ENCODE measurements at places on chromosomes 7 and 10. TPM values are rescaled to one million over a fixed set of nuclear protein-coding genes. Genes with fewer than 3 reads are reported as not detected.

The ANKRD22 gene
- total RNA-seq: 6.4 TPM

The CRYGN gene
- total RNA-seq: not detected

The SPDYE11 gene
- not detected for total RNA-seq

The FAM3C gene
- 15.9 TPM for total RNA-seq

The TMEM178B gene
- not detected for total RNA-seq

The PTPRZ1 gene
- 28.7 TPM for total RNA-seq

The BPGM gene
- 6.4 TPM for total RNA-seq

The SEC61G gene
- 0.87 TPM for total RNA-seq

The HOXA2 gene
- total RNA-seq: 1.2 TPM

The OR2A2 gene
- not detected for total RNA-seq

The SCIN gene
- 8.4 TPM for total RNA-seq

The TMEM196 gene
- total RNA-seq: not detected

The AKR1D1 gene
- total RNA-seq: not detected

The NUTM2D gene
- total RNA-seq: not detected

The OPN1SW gene
- not detected for total RNA-seq

GRCh38 chr10:126972635-126973414 is 67.6 kb downstream of the DOCK1 start:
- no peak for DNase-seq

DNA sequence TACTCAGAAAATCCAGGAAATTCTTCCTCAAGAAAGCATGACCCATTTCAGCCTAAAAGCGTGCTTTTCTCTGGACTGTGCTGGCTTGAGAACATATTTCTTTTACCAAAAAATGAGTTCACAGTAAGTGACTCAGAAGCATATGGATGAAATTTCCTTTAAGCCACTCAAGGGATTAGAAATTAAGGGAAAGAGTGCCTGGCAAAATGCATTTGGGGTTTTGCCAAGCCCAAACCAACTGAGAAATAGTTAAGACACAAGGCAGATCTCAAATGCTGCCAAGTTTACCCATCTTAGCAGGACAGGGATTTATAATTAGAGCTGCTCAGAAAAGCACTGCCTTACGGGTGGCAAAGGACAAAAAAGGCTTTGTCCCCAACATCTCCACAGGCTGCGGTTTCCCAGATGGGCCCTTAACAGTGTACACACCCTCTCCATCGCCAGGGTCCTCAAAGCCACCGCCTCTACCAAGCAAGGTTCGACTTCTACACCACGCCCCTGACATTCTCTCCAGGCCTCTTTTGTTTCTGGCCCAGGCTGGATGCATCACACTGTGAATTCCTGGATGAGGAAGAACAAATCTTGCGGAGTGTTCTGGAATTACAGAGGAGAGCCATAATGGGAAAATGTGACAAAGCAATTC is 30.1 kb upstream of the CDHR3 start:
- DNase-seq: no peak

DNA sequence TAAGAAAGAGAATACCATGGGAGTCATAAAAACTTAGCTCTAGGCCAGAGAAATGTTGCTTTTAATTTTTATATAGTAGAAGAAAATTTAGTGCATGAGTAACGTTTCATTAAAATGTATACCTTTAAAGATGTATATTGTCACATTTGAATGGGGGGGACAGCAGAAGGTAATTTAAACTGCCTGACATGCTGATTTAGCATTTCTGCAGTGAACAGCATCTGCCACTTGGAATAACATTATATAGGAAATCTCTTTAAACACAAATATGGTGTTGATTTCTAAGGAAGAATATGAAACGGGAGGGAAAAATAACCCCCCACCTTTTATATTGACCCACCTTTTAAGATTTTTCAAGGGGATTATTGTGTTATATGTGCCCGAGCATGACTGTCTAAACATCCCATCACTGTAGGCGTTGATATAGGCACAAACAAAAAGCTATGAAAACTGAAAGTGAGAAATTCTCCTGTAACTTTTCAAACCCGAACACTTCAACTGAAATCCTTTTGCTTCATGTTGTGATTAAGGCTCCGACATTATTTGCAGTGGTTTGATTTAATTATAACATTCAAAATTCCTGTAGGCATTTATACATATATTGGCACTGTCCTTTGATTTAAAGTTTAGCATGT is 244.7 kb upstream of the CELF2 start:
- no peak for DNase-seq

- no peak for DNase-seq
These were observed 60.7 kb downstream of the ZRANB1 start for GRCh38 chr10:125002423-125003145.

GRCh38 chr10:124126145-124126982 is 33.0 kb upstream of the CHST15 start:
- no peak for DNase-seq

DNA sequence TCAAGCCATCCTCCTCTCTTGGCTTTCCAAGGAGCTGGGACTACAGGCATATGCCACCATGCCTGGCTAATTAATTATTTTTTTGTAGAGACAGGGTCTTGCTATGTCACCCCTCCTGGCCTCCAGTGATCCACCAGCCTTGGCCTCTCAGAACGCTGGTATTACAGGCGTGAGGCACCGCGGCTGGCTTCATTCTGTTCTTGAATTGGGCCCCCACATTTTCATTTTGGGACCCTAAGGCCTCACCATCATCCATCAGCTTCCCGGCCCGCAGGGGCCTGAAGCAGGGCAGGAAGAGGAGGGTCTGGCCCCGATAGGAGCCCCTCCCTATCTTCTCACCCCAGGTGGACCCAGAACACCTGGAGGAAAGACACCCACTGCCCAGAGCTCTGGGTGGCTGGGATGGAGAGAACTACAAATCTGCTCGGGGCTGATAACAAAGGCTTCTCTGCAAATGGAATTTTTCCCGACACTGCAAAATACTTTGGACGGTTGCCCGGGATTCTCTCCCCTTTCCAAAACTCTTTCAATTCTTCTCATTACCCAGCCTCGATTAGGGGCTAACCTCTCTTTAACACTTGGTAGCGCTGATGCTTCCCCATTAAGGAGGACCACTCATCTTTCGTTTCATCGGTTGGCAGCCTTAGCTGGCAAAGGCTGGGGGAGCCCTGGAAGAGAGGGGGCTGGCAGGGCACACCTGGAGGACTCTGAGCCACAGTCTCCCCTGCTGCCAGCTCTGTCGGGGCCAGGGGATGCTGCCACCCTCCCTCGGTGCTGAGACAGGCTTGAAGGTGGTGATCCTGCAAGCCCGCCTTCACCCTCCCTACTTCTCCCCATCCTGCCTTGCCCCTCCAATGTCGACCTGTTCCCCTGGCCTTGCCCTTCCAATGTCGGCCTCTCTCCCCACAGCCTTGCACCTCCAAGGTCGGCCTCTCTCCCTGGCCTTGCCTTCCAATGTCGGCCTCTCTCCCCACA is 81.0 kb upstream of the GNA12 start:
- DNase-seq: no peak

DNA sequence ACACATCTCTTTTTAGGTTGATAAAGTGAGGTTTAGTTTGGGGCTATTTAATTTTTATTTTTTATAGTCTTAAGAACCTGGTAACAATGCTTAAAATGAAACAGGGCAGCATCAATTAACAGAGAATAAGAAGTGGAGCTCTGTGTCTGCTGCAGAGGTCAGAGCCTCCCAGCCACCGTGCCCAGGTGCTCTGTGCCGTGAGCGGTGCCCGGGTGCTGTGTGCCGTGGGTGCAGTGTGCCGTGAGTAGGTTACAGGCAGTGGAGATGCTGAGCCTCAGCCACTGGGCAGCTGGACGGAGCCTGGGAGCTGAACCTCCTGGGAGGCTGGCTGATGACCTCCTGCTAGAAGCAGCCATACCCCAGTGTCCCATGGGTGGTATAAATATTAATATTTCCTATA is 250.0 kb downstream of the KLF6 start:
- no peak for DNase-seq

- no peak for DNase-seq
These were observed 270.1 kb downstream of the PHF14 start for GRCh38 chr7:11243739-11244138.

DNA sequence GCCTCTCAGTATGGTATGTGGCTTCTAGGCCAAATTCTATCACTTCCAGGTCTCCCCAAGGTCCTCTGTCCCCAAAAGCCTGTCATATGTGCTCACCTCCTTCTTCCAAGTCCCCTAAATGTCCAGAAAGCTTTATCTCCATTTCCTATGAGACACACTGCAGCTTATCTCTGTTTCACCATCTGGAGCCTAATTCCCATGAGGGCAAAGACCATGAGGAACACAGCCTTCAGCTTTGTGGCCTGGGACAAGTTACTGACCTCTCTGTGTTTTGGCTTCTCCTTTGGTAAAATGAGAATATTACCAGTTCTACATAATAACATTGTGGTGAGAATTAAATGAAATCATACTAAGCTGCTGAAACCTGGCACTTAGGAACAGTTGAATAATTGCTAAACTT is 19.2 kb downstream of the ST8SIA6 start:
- DNase-seq: no peak

- peak; percentile 41 for DNase-seq
These were observed 868 bp downstream of the MYO1G start for GRCh38 chr7:44977959-44978335.

DNA sequence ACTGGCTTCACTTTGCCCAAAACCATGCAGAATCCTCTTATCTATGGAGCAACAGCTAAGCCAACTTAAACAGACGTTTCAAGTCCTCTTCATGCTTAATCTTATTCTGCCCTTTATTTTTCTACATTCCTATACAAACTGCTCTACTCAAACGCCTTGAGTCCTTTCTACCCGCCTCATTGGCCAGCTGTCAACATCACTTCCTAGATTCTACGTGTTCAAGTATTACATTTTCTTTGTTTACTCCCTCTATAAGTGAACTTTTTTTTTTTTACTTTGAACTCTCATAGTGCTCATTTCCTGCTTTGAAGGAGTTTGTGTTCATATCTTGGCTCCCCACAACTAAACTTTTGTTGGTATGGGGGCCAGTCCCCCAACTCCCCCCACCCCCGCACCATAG is 28.9 kb upstream of the SLC26A5 start:
- DNase-seq: peak; percentile 15

GRCh38 chr10:1738950-1739349 is 1.6 kb upstream of the ADARB2 start:
- no peak for DNase-seq

DNA sequence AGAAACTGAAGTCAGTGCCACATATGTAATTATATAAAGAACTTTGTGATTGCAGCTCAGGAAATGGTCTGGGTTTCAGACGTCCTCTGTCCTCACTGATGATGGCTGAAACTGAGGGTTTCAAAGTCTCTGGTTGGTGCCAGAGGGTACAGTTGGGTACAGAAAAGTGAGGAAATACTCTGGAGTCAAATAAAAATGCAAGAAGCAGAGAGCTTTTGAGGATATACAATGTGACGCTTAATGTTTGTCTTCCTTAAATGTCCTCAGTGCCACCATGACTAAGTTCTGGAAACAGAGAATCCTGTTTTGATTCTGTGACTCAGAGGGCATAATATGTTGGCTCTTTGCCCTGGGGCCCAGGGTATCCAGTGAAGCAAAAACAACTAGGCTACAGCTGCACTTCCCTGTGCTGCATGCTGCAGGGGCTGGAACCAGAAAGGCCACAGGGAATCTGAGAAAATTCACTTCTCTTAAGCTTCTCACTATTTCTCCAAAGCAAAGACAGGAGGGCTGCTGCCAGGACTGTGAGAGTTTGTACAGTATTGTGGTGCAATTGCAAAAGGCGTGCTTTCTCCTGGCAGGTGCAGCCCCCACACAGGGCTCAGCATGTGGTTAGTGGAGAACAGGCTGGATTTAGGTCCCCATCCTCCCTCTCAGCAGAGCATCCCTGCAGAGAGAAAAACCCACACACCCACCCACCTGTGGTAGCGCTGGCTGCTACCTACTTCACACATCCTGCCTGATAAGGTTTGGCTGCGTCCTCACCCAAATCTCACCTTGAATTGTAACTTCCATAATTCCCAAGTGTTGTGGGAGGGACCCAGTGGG is 169.5 kb upstream of the SVIL start:
- peak; percentile 37 for DNase-seq

GRCh38 chr7:44386139-44386913 is 60.9 kb upstream of the CAMK2B start:
- DNase-seq: peak; percentile 21

DNA sequence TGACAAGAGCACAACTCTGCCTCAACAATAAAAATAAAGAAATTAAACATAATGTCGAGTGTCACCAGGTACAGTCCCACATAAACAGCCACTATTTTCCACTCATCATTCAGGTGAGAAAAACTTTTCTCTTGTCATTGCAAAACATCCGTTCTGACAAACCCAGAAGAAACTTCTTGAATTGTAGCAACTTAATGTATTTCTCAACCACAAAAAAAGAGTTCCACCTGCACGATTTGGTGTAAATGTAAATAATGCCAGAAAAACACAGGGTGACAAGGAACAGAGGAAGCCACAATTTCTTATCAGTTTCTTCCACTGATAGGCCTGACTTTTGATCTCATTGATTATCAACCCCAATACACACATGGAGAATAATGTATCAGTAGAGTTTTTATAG is 26.8 kb upstream of the INSIG1 start:
- DNase-seq: no peak

Measured in stomach (tissue), 19 donors.